ENCODE measurements at places on chromosomes 2 and 18. TPM values are rescaled to one million over a fixed set of nuclear protein-coding genes. Genes with fewer than 3 reads are reported as not detected.

The ANKRD29 gene
- 0.82 TPM for total RNA-seq

The MAPK4 gene
- total RNA-seq = not detected

The MYO7B gene
- total RNA-seq = not detected

The SERPINB12 gene
- 0.12 TPM for total RNA-seq

The ERBB4 gene
- not detected for total RNA-seq
